ENCODE measurements at places on chromosomes 6 and 20.

DNA sequence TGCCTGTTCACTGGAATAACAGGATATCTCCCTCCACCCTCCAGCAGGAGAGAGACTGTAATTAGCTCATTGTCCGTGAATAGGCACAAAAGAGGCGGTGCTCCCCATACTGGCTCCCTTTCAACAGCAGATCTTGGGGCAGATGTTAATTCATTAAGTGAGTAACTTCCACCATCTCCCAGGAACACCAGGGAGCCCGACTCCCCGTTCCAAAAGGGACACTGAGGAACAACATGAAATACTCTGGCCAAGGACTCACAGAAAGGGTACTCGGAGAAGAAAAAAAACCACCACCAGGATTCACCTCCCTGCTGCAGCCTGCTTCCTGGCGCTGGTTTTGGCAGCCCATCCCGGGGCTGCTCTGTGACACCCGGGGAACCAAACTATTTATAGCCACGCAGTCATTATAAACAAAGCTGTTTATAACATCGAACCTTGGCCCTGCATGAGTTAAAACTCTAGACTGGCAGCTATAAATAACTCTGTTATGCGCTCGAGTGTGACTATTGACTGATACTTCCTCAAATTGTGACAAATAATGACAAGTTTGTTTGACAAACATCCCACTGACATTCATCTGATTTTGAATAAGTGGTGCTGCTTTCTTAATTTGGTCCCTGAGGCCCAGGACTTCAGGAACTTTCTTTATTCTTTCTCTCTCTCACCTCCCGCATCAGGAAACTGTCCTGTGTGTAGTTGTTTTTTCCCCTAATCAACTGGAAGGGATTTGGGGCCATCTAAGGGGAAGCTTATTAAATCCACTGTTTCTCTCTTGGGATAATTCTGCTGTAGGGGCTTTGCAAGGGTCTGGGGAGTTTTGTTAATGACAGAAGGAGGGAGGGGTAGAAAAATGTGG, 521.6 kb downstream of the CD83 start:
- peak; percentile 24 for DNase-seq

GRCh38 chr20:13788167-13788834, 3.5 kb downstream of the NDUFAF5 start:
- DNase-seq: peak; percentile 73

DNA sequence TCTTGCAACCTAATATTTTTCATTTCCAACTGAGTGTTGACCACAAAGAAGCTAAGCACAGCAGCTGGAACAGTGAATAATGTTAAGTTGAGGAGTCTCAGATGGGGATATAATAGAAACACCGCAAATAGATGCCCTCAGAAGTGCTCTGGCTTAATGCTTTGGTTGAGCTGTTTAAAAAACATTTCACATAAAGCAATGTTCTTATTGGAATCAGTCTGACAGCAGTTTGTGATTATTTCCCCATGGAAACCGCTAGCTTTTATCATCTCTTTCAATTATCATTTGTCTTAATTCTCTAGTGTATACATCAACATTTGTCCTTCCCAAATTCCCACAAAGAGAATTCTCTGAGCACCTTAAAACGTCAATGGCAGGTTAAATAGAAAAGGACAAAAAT, 30.8 kb downstream of the METTL24 start:
- DNase-seq: no peak

DNA sequence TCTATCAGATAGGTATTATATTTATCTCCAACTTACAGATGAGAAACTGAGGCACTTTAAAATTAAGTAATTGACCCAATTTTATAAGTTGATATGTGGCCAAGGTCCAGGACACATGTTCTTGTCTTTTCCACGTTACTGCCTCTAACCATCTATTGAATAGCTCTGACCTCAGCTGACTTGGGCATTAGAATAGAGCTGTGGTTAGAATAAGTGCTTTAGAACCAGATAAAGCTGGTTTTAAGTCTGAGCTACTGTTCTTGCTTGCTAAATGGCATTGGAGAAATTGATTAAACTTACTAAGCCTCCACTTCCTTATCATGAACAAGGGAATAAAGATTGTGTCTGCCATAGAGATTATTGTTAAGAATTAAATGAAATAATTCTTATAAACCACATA, 147.8 kb upstream of the DTNBP1 start:
- DNase-seq: no peak

GRCh38 chr6:157518397-157519250, 137.6 kb downstream of the ZDHHC14 start:
- DNase-seq: no peak

DNA sequence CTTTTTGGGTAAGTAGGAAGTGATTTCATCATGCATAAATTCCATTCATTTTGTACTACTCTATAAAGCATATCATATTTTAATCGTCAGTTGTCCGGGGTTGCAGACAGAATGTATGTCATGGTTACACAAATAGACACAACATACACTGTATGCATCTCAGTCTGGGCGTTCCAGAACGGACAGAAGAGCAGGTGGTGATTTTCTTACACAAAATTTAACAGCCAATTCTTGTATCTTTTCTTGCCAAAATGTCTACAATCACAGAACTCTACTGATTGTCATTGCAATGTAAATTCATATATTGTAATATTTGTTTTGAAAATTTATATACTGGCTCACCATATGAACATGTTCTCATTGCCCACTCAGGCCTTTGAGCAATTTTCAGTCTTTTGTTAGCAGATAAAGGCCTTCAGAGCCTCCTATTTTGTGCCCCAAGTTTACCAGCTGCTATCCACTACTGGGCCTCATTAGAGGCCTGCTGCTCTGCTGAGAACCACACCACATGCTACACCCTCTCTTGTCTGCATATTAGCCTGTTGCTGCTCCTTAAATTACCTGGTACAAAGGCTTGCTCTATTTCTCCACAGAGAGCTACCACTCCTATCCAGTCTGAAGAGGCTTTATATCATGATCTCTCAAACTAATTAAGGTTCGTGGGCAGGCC, 61.5 kb downstream of the PRDM13 start:
- DNase-seq: no peak

DNA sequence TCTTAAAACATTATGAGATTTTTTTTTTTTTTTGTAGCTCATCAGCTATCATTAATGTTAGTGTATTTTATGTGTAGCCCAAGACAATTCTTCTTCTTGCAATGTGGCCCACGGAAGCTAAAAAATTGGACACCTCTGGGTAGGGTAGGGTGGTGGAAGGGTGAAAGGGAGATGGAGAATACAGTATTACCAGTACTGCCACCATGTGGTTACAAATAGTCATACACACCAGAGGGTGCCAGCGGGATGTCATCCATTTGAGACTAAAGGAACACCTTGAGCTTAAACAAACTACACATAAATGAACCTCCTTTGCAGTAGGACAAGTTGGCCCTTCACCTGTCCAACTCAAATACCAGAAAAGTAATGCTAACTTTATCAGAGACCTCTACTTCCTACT, 601.9 kb downstream of the HTR1B start:
- DNase-seq: peak; percentile 37

DNA sequence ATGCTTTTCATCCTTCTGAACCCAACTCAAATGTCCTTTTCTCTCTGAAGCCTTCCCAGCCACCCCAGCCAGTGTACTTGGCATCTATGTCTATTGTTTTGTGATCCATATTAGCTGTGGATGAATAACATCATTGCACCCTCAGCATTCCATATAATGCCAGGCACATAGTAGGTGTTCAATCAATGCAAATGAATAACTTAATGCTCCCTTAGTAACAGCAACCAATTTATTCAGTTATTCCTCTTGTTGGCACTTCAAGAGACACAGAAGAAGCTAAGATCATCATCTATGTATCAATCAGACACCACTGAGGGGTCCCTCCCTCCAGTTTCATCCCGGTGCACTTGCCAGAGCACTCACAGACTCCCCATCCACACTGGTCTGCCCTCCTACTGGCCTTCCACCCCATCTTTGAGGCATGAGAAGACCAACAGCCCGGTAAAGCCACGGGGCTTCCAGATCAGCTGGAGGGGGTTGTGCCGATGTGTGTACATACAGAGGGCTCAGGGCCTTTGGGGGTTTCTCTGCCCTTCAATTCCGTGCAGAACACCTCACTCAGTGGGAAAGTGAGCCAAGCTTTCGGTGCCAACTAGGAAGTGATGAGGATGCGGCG, 2.4 kb upstream of the TAF8 start:
- no peak for DNase-seq

DNA sequence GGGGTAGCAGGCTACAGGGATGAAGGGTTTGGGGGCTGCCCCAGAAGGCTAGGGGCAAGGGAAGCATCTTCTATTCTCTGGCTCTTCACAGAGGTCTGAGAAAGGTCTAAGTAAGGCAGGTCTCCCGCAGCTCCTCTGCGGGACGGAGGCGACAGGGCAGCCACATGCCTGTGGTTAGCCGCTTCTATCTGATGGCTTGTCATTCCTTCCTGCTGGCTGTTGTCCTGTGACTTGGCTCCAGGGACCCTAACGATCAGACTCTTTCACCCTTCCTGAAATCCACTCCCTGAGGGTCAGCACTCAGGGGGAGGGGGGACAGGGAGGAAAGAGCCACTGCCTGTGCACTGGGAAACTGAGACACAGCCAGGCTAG, 673 bp downstream of the CST7 start:
- peak; percentile 22 for DNase-seq

GRCh38 chr6:84653027-84653551, 111.3 kb downstream of the TBX18 start:
- DNase-seq: no peak

GRCh38 chr20:44426879-44427790, 48.5 kb upstream of the TTPAL start:
- DNase-seq: no peak

GRCh38 chr20:2984956-2985661, 58.3 kb upstream of the GNRH2 start:
- DNase-seq: no peak

- no peak for DNase-seq
Measured at GRCh38 chr6:148358196-148358785, 15.7 kb downstream of the SASH1 start.

DNA sequence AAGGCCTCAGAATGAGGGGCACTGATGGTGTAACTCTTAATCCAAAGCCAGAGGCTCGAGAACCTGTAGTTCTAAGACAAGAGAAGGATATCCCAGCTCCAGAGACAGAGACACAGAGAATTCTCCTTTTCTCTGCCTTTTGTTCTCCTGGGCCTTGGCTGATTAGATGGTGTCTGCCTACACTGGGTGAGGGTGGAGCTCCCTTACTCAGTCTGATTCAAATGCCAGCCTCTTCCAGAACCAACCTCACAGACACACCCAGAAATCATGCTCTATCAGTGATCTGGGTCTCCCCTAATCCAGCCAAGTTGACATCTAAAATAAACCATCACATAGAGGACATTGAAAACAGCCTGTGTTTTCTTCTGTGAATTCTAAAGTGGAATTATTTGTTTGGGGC, 68.0 kb upstream of the SMIM28 start:
- DNase-seq: no peak

All from GM12865 (cell line).